CD4-positive, CD25-positive, alpha-beta regulatory T cell (primary cell): ENCODE measurements at places on chromosomes 3 and 15. TPM values are rescaled to one million over a fixed set of nuclear protein-coding genes. Genes with fewer than 3 reads are reported as not detected.

MST1R gene
- 2.0 TPM for total RNA-seq

AADAC gene
- total RNA-seq, result not detected

ALG1L2 gene
- total RNA-seq, result 1.4 TPM

EFHB gene
- 1.3 TPM for total RNA-seq

PLA2G4B gene
- total RNA-seq, result 30.1 TPM

C3orf80 gene
- total RNA-seq, result 0.15 TPM

DLL4 gene
- total RNA-seq, result not detected

NCEH1 gene
- total RNA-seq, result 2.1 TPM

SUSD5 gene
- not detected for total RNA-seq

CIB1 gene
- total RNA-seq, result 148 TPM

P3H2 gene
- total RNA-seq, result not detected

ARHGEF26 gene
- total RNA-seq, result not detected

RETNLB gene
- total RNA-seq, result not detected

TAMM41 gene
- total RNA-seq, result 25.7 TPM

PLA1A gene
- total RNA-seq, result not detected

RTP3 gene
- total RNA-seq, result not detected

OXSR1 gene
- 62.3 TPM for total RNA-seq

TMEM212 gene
- total RNA-seq, result not detected
